ENCODE measurements at places on chromosomes 13 and 19. TPM values are rescaled to one million over a fixed set of nuclear protein-coding genes. Genes with fewer than 3 reads are reported as not detected.
A peak's percentile ranks its signal among the peaks of the same experiment; 100 is the strongest.

The TLE2 gene
- 0.03 TPM for total RNA-seq

The CCL25 gene
- not detected for total RNA-seq

The ATP1A3 gene
- 1.6 TPM for total RNA-seq

The ANGPTL8 gene
- not detected for total RNA-seq

The KLK11 gene
- total RNA-seq = not detected

- no peak for DNase-seq
These were observed 14.1 kb downstream of the RCN3 start for GRCh38 chr19:49541914-49542313.

- no peak for DNase-seq
These were observed 66.6 kb upstream of the C1QTNF9B start for GRCh38 chr13:23963947-23964346.

DNA sequence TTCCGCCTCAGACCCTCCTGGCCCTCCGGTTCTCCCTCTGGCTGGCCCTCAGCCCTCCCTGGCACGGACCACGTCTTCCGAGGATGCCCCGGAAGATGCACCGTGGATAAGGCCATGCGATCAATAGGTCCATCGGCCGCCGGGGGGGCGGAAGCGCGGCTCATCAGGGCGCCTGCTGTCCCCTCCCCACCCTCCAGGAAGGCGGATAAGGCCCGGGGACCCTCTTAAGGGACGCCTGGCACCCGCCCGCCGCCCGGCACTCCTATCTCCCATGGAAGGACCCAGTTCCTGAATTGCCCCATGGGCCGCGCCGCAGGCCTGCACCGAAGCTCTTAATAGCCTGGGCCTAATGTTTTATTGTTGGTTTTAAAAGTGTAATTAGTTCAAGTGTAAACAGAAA is 46.2 kb upstream of the TCF3 start:
- no peak for DNase-seq

- DNase-seq = no peak
These were observed 524.5 kb downstream of the GPC6 start for GRCh38 chr13:93751117-93751516.

DNA sequence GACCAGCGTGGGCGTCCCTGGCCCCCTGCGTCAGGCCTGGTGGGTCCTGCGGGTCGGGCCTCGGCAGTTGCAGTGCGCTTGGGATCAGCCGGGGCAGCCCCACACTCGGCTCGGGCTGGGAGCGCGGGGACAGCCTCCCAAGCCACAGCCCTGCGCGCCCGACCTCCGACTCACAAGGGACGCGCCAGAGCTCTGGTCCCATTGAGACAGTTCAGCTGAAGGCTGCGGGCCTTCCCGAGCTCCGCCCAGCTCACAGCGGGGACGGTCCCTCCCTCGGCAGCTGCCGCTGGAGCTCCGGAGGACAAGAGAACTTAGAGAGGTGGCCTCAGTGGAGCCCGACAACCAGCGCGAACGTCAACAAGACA is 45.7 kb upstream of the ZNF730 start:
- DNase-seq = peak; percentile 5

GRCh38 chr13:75788481-75788981 is 152.4 kb downstream of the LMO7 start:
- DNase-seq = peak; percentile 7

DNA sequence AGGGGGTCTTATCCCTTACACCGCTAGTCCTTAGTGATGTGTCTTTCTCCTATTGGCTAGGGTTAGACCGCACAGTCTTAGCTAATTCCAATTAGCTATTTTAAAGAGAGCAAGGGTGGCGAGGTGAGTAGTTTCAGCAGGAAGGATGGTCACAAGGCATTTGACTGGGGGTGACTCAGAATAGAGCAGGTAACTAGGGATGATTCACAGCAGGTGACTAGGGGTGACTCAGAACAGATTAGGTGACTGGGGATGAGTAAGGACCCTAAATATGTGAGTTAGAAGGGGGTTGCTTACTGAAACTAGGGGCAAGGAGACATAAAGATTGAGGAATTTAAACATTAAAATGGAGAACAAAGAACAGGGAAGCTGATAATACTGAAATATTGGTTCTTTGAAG is 64.3 kb downstream of the ZNF66 start:
- no peak for DNase-seq

DNA sequence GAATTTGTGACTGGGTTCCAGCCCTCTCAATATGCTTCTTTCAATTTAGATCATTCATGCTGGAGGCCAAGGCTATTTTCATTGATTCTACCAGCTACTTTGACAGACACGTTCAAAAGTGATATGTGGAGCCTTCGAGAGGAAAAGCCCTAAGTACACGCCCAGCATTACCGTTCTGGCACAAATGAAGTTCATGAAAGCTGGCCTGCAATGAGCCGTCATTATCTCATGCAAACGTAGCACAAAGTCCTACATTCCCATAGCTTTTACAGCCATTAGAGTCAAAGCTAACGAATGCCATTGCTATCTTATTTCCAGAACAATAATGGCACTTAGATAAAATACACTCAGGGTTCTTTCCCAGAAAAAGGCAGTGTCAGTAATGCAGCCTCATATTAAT is 1237.6 kb downstream of the EFNB2 start:
- DNase-seq = no peak

GRCh38 chr13:63209330-63210017 is 1793.8 kb upstream of the PCDH20 start:
- DNase-seq = no peak
